Fibroblast of lung (primary cell): ENCODE measurements at places on chromosomes 5 and 9. TPM values are rescaled to one million over a fixed set of nuclear protein-coding genes. Genes with fewer than 3 reads are reported as not detected.

Gene NRARP
- total RNA-seq: under 0.01 TPM in 1 of 2 replicates, not detected in the other

Gene PCDHB16
- 0.51 and 1.5 TPM in 2 replicates for total RNA-seq

Gene PDZD2
- total RNA-seq: under 0.01 and 0.33 TPM in 2 replicates

Gene KCNT1
- not detected in 2 replicates for total RNA-seq

Gene DIRAS2
- total RNA-seq: 0.26 and 0.66 TPM in 2 replicates

Gene SPATA31D4
- total RNA-seq: not detected in 2 replicates

Gene AHRR
- 6.2 and 26.4 TPM in 2 replicates for total RNA-seq

Gene ANGPTL2
- total RNA-seq: 108 and 163 TPM in 2 replicates

Gene MEIKIN
- under 0.01 TPM in 1 of 2 replicates, not detected in the other for total RNA-seq

Gene STC2
- total RNA-seq: 110 and 299 TPM in 2 replicates

Gene RNF180
- 2.6 and 2.8 TPM in 2 replicates for total RNA-seq

Gene ABO
- total RNA-seq: not detected in 2 replicates

Gene SH3TC2
- 0.26 and 0.83 TPM in 2 replicates for total RNA-seq

Gene ARL10
- total RNA-seq: 9.8 and 11.1 TPM in 2 replicates

Gene PCDHGA9
- 2.6 and 4.8 TPM in 2 replicates for total RNA-seq

Gene ADCY2
- total RNA-seq: under 0.01 and 0.26 TPM in 2 replicates

Gene HRCT1
- 0.26 and 1.2 TPM in 2 replicates for total RNA-seq

Gene CLK4
- total RNA-seq: 23.4 and 27.9 TPM in 2 replicates

Gene CTXN3
- total RNA-seq: not detected in 2 replicates

Gene CARTPT
- not detected in 2 replicates for total RNA-seq

Gene EIF4E1B
- total RNA-seq: not detected in 2 replicates

Gene TOPORS
- total RNA-seq: 32.0 and 33.1 TPM in 2 replicates

Gene ANKRD31
- 0.26 and 0.33 TPM in 2 replicates for total RNA-seq

Gene PAX5
- not detected in 2 replicates for total RNA-seq

Gene DMRT3
- not detected in 2 replicates for total RNA-seq

Gene ACER2
- total RNA-seq: 2.6 and 4.5 TPM in 2 replicates

Gene BAAT
- not detected in 2 replicates for total RNA-seq

Gene SLC9A3
- 0.50 and 0.51 TPM in 2 replicates for total RNA-seq

Gene NSUN2
- total RNA-seq: 36.5 and 43.6 TPM in 2 replicates

Gene TLR4
- 2.6 and 3.1 TPM in 2 replicates for total RNA-seq

Gene GRIA1
- 1.8 and 4.5 TPM in 2 replicates for total RNA-seq

Gene C9orf50
- 0.17 and 0.26 TPM in 2 replicates for total RNA-seq

Gene CDH6
- total RNA-seq: 9.8 and 10.4 TPM in 2 replicates

Gene GARIN3
- total RNA-seq: not detected in 2 replicates

Gene ANKRD55
- under 0.01 TPM in 1 of 2 replicates, not detected in the other for total RNA-seq
